ENCODE measurements at places on chromosomes 1 and 21. TPM values are rescaled to one million over a fixed set of nuclear protein-coding genes. Genes with fewer than 3 reads are reported as not detected.
A peak's percentile ranks its signal among the peaks of the same experiment; 100 is the strongest.

Gene WNT3A
- polyA plus RNA-seq = 0.03 TPM

Gene FNBP1L
- polyA plus RNA-seq = 2.2 TPM

Gene TSSK3
- 1.5 TPM for polyA plus RNA-seq

Gene EFNA1
- polyA plus RNA-seq = 1.5 TPM

DNA sequence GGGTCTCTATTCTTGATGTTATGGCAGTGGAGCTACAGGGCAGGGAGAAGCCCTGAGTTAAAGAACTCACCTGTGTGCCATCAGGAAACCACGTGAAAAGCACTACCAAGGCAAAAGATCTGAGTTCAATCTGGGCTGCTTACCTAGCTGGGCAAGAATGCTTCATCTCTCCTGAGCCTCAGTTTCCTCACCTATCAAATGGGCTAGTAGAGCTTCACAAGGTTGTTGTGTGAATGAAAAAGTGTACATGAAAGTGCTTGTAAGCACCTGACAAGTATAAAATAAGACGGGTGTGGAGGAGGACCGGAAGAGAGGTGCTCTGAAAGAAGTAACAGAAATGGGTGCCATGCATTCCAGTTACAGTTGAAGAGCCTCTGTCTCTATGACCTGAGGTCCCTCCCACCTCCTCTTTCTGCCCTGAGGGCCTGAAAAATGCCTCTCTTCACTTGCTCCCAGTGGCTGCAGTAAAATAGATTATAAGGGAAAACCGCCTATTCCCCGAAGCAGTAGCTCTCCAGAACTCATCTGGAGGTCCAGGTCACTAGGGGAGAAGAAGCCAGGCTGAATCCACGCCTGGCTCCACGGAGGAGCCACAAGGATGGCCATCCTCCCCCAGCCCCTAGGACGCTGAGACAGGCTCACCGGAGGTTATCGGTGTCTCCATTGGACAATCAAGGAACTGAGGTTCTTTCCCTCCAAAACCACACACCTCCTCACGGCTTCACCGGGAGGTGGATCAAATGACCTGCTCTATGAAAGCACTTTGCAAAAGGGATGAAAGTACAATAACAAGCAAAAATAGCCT lies 1.4 kb downstream of the GPR161 start:
- peak overlapping the region; percentile 51 for H3K4me3 ChIP-seq
- DNase-seq = no peak
- H3K4me1 ChIP-seq = peaks cover 13% of the 10 kb centered on the region
- peaks cover 2% of the 10 kb centered on the region for H3K27me3 ChIP-seq
- no peaks in the 10 kb centered on the region for H3K36me3 ChIP-seq

Measured in B cell (primary cell).